Placental pericyte (primary cell): ENCODE measurements at places on chromosomes 4 and X. TPM values are rescaled to one million over a fixed set of nuclear protein-coding genes. Genes with fewer than 3 reads are reported as not detected.

Gene TMPRSS11A
- not detected in 2 replicates for total RNA-seq

Gene MTM1
- 8.0 and 8.3 TPM in 2 replicates for total RNA-seq

Gene REST
- total RNA-seq, result 34.8 and 58.8 TPM in 2 replicates

Gene POLA1
- 6.1 and 21.0 TPM in 2 replicates for total RNA-seq

Gene FAM9C
- total RNA-seq, result not detected in 2 replicates

Gene TMEM164
- 11.8 and 26.5 TPM in 2 replicates for total RNA-seq

Gene FGFBP2
- total RNA-seq, result not detected in 2 replicates

Gene CXCL13
- not detected in 2 replicates for total RNA-seq

Gene PPARGC1A
- total RNA-seq, result under 0.01 and 2.9 TPM in 2 replicates

Gene ZNF718
- total RNA-seq, result 4.8 and 7.4 TPM in 2 replicates

Gene EMCN
- not detected in 2 replicates for total RNA-seq

Gene PWWP3B
- total RNA-seq, result 0.44 and 4.3 TPM in 2 replicates

Gene CT45A10
- total RNA-seq, result not detected in 2 replicates

Gene SHISA3
- not detected in 2 replicates for total RNA-seq

Gene FGG
- total RNA-seq, result not detected in 2 replicates

Gene VCX2
- not detected in 2 replicates for total RNA-seq

Gene CYTL1
- total RNA-seq, result 2.8 TPM in 1 of 2 replicates, not detected in the other

Gene TXK
- total RNA-seq, result 0.29 TPM in 1 of 2 replicates, not detected in the other

Gene ARHGEF6
- 2.0 and 12.0 TPM in 2 replicates for total RNA-seq

Gene VEGFC
- 59.7 and 65.4 TPM in 2 replicates for total RNA-seq

Gene MTMR8
- total RNA-seq, result not detected in 2 replicates

Gene MAGEA2
- total RNA-seq, result not detected in 2 replicates

Gene CNGA1
- 0.29 TPM in 1 of 2 replicates, not detected in the other for total RNA-seq

Gene ADH7
- total RNA-seq, result not detected in 2 replicates

Gene TEX13B
- not detected in 2 replicates for total RNA-seq

Gene PABPC4L
- total RNA-seq, result 6.6 and 7.7 TPM in 2 replicates

Gene TCEAL2
- not detected in 2 replicates for total RNA-seq

Gene XK
- total RNA-seq, result 0.14 TPM in 1 of 2 replicates, not detected in the other

Gene COL4A6
- 11.9 and 30.0 TPM in 2 replicates for total RNA-seq

Gene GPR82
- not detected in 2 replicates for total RNA-seq

Gene TMEM165
- 132 and 214 TPM in 2 replicates for total RNA-seq
